Stimulated activated CD4-positive, alpha-beta T cell treated with anti-CD3 and anti-CD28 coated beads, TNF-alpha, amount 100 ng/mL, for 1 hour (primary cell): ENCODE measurements at places on chromosomes 16 and 17.

DNA sequence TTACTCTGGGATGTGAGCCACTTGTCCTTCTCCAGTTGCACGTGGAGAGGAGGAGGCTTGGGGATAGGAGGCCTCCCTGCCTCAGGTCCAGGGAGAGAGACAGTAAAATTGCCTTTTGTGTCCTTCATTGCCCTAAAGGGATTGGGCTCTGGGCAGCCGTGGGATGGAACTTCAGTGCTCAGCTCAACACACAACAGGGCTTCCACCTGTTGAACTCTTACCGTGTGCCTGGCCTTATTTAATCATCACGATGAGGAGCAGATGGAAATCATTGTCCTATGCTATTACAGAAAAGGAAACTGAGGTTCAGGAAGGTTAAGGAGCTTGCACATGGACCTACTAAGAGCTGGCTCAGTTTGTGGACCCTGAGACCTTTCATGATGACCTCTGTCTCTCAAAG is 92.4 kb upstream of the CDC42EP4 start:
- no peak for DNase-seq

- no peak for DNase-seq
Observed at GRCh38 chr17:42526031-42526444, 10.0 kb upstream of the NAGLU start.

DNA sequence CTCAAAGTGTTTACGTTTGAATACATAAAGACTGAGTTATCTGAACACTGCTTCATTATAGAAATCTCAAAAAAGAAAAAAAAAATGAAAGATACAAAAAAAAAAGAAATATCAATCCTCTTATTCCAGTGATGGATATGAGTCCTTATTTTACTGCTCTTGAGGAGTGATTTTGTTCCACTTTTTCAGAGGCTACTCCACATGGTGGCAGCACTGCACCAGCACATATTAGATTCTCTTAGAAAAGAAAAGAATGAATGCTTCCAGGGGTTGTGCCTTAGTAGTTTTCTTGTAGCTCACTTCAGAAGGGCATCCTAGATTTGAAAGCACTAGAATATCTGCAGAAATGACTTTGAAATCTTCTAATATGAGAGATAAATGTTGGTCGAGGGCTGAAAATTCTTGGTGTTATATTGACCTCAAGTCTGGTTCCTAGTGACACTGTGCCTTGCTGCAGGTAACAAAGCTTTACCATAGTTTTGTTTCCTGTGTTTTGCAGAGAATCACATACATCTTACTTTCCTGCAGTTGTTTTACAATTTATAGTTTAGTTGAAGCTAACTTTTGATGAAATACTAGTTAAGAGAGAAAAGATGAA is 25.9 kb downstream of the AP2B1 start:
- no peak for DNase-seq

- no peak for DNase-seq
Observed at GRCh38 chr16:55257966-55258613, 65.9 kb upstream of the IRX6 start.

DNA sequence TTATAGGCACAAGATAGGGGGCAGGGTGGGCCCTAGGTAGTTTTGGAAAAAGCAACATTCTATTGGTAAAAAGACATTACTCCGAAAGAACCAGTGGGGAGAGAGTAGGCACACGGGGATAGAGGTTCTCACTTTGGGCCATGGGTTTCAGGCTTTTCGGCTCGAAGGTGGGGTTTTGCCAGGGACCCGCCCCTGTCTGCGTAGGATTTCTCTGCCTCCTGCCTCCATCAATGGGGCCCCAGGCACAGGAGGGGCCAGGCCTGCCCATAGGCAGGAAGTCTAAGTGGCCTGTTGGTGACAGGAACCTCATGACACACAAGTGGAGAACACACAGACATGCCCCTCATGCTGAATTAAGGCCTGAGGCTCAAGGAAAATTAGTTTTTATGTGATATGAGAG is 57.5 kb downstream of the RNF213 start:
- DNase-seq: no peak

DNA sequence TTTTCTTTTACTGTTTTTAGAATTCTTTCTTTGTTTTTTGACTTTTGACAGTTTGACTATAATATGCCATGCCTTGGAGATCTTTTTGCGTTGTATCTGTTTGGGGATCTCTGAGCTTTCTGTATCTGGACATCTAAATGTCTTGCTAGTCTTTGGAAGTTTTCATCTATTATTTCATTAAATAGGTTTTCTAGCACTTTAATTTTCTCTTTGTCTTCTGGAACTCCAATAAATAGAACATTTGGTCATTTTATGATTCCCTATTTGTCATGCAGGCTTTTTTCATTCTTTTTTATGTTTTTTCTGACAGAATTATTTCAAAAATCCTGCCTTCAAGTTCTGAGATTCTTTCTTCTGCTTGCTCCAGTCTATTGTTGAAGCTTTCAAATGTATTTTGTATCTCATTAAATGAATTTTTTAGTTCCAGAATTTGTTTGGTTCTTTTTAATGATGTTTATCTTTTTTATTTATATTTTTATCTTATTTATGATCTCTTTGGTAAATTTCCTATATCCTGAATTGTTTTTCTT is 201.4 kb downstream of the CHD9NB start:
- DNase-seq: no peak

GRCh38 chr17:3622977-3623594 is 13.0 kb downstream of the SHPK start:
- no peak for DNase-seq

DNA sequence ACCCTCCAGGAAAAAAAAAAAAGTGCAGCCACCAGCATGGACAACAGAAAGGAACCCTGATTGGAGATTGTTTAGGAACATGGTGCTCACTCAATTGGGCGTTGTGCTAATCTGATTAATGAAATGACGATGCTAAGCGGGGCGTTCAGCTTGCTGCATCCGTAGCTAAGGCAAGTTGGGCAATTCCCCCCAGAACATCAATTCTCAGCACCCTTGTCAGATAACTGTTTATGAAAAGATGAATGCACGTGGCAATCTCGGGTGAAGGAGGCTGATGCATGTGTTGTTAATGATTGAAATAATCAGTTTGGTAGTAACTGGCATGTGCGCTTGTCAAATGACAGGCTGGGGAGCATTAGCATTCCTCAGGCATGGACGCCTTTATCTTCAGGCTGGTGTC is 57.0 kb downstream of the HS3ST3A1 start:
- no peak for DNase-seq

DNA sequence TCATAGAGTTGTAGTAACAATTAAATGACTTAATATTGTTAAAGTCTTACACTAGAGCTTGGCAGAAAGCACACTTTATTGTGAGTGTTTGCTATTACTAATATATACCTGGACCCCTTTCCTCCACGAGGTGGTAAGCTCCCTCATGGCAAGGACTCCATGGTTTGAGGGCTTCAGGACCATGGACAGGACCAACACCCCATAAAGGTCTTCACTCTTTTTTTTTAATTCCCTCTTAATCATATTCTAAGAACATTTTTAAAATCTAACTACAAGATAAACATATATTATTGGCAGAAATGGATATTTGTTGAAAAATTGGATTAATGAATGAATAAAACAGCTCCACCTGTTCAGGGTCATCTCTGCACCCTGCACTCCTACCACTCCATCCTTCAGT is 154.5 kb downstream of the CBLN1 start:
- DNase-seq: no peak

DNA sequence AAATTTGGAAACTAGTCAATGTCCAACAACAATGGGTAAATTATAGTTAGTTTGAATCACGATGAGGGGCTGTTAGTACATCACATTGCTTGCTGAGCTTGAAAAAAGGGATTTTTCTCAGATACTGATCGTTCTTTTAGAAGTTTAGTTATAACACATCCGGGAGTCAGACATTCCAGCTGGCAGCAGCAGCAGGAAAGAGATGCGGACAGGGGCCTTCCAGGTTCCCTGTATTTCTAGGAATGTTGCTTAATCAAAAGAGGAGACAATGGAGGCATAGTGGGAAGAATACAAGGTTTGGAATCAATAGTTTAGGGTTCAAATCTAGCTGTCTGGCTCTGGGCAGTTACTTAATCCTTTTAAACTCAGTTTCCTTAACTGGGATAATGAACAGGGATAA is 27.8 kb downstream of the CDK5R1 start:
- no peak for DNase-seq

- DNase-seq: no peak
Observed at GRCh38 chr17:31674305-31674704, 184.7 kb downstream of the COPRS start.

DNA sequence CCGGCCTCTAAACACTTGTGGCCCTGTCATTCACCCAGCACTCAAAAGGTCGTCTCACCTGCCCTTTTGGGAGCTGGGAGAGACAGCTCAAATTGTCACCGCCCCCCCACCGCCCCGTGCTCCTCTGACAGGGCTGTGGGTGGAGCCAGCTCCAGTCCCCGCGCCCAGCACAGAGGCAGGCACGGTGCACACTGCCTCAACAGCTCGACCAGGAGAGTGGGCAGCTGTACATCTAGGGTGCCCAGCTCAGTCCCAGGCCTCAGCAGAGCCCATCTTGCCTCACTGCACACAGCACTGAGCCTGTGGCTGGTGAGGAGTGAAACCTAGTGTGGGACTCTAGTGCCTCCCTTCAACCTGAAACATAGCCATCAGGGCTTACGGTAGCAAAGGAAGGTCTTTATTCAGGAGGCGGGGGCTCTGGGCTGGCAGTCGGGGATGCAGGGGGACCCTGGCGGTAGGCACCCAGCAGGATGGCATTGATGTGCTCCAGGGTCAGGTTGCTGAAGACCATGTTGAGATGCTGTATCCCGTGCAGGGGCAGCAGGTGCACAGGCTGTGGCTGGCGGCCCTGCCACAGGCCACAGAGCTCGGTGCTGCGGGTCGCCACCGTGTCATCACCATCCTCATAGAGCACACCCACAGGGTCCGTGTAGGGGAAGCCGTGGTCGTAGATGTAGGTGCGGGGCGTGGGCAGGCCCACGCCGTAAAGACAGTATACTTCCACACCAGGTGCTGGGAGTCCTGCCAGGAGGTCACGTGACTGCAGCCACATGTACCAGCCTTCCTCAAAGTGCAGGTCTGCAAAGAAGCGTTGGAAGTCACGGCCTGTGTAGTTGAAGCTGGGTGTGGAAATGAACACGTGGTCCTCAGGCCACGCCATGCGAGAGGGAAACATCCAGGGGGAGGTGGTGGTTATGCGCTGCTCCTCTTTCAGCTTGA is 3.1 kb upstream of the PSMB10 start:
- peak; percentile 48 for DNase-seq

GRCh38 chr16:53202398-53202797 is 147.6 kb downstream of the CHD9 start:
- DNase-seq: no peak

GRCh38 chr17:5396612-5397011 is 22.9 kb downstream of the NUP88 start:
- DNase-seq: no peak

DNA sequence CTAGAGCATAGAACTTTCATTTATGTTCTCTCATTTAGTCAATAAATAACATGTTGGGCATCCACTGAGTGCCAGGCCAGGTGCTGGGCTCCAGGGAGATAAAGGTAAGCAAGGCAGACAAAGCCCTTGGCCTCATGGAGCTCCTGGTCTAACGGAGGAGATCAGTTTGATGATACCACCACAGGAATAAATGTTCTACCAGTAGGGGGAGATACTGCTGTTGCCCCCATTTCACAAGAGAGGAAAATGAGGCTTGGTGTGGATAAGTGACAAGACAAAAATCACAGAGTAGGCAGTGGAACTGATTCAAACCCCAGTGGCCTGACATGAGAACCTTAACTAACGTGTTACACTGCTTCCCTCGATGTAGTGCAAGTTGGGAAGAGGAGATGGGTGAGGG is 80.4 kb upstream of the ERCC4 start:
- DNase-seq: no peak

DNA sequence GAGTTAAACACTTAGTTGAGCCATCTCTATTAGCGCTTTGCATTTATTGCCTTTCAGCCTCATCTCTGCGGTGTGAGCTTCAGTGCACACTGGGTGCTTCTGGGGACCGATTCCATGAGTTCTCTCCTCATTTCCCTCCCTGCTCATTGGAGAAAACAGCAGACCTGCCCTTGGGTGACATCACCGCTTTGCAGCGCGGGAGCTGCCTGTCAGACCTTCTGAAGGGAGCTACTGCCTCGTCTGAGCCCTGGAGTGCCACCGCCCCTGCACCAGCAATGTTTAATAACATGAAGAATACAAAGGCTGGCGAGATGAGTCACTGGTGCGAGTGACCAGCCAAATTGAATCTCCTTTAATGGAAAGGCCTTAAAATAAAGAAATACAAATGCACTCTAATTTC is 30.2 kb upstream of the CPPED1 start:
- DNase-seq: no peak

- DNase-seq: no peak
Observed at GRCh38 chr17:40870136-40870535, 3.1 kb upstream of the KRT12 start.

GRCh38 chr16:88467541-88467944 is 14.5 kb downstream of the ZFPM1 start:
- no peak for DNase-seq

GRCh38 chr16:11307639-11308492 is 26.7 kb upstream of the PRM1 start:
- no peak for DNase-seq

GRCh38 chr16:3192476-3193019 is 4.5 kb downstream of the OR1F1 start:
- DNase-seq: no peak

DNA sequence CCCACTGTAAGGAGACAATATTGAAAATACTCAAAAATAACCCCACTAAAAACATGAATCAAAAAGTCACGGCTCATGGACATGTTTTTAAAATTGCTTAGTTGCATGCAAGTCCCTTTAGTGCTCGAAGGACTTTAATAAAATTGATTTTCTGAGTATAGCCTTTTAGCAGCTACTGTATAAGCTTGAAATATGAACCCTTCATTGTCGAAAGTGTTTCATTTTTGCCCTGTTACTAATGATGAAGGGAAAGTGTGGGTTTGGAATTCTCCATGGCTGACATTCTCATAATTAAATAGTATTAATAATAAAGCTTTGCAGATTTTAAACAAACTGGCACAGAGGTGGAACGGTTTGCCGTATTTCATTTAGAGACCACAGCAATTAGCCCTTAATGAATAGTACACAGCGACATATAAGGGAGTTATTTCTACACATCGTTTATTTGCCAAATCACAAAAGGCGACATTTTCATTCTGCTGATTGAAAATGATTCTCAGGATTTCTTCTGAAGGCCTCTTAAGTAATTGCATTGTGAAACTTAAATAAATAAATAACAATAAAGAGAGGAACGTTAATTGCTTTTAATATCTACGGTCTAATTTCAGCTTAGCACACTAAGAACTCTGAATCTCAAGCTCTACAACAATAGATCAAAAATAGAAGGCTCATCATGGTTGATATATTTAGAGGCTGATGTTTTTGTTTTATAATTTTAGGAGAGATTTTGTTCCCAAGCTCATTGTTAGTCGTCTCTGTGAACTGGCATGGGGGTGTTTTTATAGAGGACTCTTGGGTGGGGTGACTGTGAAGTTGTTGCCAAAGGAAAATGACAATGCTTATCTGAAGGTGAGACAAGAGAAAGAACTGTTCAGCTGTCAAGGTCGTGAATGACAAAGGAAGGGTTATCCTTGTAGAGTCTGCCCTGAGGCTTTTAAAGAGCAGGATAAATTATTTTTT is 60.6 kb downstream of the IRX6 start:
- no peak for DNase-seq

- no peak for DNase-seq
Observed at GRCh38 chr17:58046239-58047094, 36.8 kb upstream of the DYNLL2 start.
